ENCODE measurements at places on chromosomes 5 and 9.

- peak; percentile 61 for DNase-seq
Measured at GRCh38 chr5:75054134-75054930, 2.0 kb upstream of the GCNT4 start.

GRCh38 chr5:76305269-76305668 lies 97.8 kb upstream of the IQGAP2 start:
- no peak for DNase-seq

DNA sequence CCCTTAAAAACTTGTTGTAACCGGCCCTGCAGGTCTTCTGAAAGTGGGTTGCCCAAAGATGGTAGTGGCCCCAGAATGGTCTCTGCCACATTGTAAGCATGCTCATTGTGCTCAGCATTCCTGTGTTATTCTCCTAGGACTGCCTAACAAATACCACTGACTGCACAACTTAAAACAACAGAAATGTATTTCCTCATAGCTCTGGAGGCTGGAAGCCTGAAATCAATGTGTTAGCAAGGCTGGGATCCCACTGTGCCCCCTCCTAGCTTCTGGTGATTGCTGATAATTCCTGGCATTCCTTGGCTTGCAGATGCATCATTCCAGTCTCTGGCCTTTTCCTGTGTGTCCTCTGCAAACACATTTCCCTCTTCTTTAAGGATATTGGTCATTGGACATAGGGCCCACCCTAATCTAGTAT lies 3.4 kb upstream of the GCNT4 start:
- no peak for DNase-seq

- peak; percentile 37 for DNase-seq
Measured at GRCh38 chr5:158958021-158958994, 141.4 kb downstream of the EBF1 start.

DNA sequence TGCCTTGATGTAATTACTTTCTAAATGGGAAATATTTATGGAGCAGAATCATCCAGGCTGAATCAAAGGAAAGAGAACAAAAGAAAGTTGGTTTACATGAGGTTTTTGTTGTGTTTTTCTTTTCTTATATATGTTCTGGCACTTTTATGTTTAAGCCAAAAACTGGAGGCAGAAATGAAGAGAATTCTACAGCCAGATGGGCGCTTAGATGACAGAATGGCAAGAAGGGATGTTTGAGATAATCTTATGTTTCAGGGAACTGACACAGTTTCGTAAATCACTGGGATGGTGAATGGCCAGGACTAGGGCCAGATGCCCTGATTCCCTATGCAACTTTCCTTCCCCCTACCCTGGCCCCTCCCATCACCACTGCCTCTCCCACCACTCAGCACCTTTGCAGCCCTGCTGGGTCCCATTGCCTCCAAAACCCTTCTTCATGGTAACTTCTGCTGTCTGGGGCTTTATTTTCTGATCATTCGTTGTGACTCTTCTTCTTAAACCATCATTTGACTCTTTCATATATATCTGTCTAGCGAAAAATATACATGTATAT lies 111.8 kb downstream of the EFNA5 start:
- no peak for DNase-seq

GRCh38 chr9:15834541-15834940 lies 281.7 kb downstream of the CCDC171 start:
- no peak for DNase-seq

DNA sequence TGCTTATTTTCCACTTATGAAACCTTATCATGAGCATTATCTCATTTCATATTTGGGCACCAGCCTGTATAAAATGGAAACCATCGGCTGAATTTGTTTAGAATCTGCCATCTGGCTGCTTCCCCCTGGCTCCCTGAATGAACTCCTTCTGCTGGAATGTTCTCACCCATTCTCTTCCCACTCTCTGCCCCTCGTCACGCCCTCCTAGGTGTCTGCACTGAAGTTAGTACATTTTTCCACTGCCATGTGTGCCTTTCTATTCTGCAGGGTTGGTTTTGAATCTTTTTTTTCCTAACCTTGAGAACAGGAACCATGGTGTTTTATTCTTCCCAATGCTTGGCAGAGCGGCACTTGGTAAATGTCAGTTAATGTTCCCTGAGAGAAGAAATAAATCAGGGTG lies 359.7 kb downstream of the MLLT3 start:
- no peak for DNase-seq

GRCh38 chr9:130868230-130868629 lies 28.4 kb downstream of the QRFP start:
- DNase-seq, result no peak

All from spinal cord (tissue), 10 donors.